ENCODE measurements at places on chromosomes 11 and 22. TPM values are rescaled to one million over a fixed set of nuclear protein-coding genes. Genes with fewer than 3 reads are reported as not detected.

GRCh38 chr11:121451178-121451985 is 732 bp upstream of the SORL1 start:
- DNase-seq: peak; percentile 57

- no peak for DNase-seq
These were observed 4.8 kb downstream of the SLC35C1 start for GRCh38 chr11:45809456-45810395.

- DNase-seq: no peak
These were observed 51.3 kb downstream of the PRDM10 start for GRCh38 chr11:129951201-129951865.

The MRGPRX4 gene
- total RNA-seq: not detected

DNA sequence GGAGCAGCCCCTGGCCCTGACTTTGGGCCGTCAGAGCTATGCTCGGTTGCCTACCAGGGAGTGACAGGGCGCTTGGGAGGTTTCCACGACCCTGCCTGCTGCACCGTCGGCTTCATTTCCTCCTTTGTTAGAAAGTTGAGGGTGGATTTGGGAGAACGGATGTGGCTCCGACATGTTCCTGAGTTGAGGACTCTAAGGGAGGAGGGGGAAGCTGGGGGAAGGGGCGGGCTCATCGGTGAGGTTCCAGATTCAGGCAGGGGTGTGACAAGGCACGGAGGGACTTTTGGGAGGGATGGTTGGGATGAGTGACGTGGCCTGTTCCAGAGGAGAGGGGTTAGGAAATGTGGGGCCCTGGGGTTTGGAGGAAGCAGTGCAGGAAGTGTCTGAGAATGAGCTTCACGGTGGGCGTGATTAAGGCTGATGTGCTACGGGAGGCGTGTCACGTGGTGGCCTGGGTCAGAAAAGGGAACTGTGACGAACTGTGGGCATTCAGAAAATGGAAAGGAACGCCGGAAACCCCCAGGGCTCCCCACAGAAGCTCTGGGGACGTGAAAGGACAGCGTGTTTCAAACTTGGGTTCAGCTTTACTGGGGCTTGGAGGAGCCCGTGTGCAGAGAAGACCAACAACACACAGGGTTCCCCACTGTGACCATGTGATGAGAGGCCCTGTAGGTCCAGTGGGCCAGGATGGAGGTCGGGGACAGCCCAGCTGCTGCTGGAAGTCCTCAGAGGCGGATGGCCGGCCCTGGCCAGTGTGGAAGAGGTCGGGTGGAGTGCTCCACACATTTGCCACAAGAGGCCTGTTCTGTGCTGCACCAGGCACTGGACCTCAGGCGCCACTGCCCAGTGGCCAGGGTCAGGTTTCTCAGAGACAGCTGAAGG is 2.8 kb downstream of the PARVB start:
- DNase-seq: peak; percentile 73

GRCh38 chr11:126716456-126717083 is 284.0 kb downstream of the KIRREL3 start:
- DNase-seq: no peak

GRCh38 chr11:117641008-117641915 is 155.8 kb downstream of the DSCAML1 start:
- no peak for DNase-seq

The BACE1-AS gene
- 9.8 TPM for total RNA-seq

The TRIM48 gene
- not detected for total RNA-seq

DNA sequence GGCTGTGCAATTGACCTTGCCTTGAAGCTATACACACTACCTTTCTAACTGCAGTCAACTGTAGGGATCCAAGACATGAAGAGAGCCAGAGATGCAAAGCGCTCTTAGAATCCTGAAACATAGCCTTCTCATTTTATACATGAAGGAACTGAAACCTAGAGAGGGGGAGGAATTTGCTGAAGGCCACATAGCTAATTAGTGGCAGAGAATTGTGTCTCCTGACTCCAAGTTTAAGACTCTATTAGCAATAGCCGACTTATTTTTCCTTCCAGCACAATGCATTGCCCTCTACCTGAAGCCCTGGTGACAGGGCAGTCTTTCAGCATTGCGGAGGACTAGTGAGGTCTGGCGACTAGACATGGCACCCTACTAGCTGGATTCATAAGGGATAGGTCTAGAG is 727.0 kb upstream of the ANO5 start:
- no peak for DNase-seq
